Psoas muscle (tissue), 8 donors: ENCODE measurements at places on chromosomes 1 and 21. TPM values are rescaled to one million over a fixed set of nuclear protein-coding genes. Genes with fewer than 3 reads are reported as not detected.
A peak's percentile ranks its signal among the peaks of the same experiment; 100 is the strongest.

- no peak for DNase-seq
- no peaks in the 10 kb centered on the region for H3K36me3 ChIP-seq
- H3K27ac ChIP-seq, result no peak overlapping the region
Observed at GRCh38 chr21:33117101-33117888, 47.4 kb downstream of the OLIG1 start.

DNA sequence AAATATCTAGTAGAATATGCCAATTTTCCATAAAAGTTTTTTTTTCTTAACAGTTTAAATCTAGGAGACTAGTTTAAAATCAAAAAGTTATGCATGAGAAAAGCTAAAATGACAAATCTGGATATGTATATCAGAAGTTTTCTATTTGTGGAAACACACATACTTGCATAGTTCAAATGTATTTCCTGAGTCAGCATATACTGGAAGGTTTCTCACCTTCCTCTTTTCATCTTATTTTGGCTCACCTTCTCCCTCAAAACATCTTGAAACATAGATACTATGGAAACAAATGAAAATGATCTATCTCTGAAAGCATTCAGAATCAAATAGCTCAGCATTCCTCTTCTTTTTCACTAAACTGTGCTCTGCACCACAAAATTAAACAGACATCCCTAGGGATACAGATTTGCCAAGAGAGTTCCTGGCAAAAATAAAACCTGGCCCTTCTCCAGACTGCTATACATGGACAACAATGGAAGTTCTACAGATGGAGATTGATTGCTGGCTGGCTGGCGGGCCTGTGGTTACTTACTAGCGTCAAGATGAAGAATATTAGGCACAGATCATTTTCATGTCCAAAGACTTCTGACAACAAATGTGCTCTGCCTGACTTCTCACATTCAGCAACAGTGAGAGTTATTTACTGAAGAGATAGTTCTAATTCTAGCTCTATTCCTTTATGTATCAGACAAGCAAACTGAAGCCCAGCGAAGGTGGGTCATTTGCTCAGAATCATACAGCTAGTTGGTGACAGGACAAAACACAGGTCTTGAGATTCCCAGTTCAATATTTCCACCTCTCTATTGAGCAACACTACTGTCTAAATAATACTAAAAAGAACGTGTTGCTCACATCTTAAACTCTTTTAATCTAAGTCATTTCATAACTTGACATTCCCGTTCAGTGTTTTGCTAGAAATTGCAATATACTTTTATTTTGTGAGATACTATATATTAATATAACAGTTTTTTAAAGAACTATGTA lies 26.6 kb downstream of the DIPK1A start:
- H3K36me3 ChIP-seq, result no peaks in the 10 kb centered on the region
- H3K4me1 ChIP-seq, result peaks cover 30% of the 10 kb centered on the region
- H3K27me3 ChIP-seq, result no peaks in the 10 kb centered on the region

GRCh38 chr1:246681900-246682895 lies 42.0 kb upstream of the SCCPDH start:
- no peak overlapping the region for H3K4me3 ChIP-seq
- peak overlapping the region; percentile 30 for H3K27ac ChIP-seq
- DNase-seq, result no peak
- H3K27me3 ChIP-seq, result no peaks in the 10 kb centered on the region

DNA sequence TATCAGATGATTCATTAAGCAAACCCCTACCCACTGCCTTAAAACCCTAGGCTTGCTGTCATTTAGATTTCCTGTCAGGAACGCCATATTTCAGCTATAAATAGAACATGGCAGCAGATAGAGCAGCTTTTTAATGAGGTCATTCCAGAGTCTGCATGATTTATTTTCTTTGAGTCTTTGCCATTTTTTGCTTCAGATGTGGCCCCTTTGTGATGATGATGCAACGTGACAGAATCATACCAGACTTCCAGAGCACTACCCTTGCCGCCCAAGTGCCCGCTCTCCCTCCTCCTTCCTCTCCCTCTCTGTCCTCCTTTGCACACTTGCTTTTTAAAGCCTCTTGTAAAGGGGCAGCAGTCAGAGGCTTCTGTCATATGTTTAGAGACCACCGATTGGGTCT lies 55.5 kb upstream of the TRIM67 start:
- no peak for DNase-seq
- no peaks in the 10 kb centered on the region for H3K27me3 ChIP-seq
- no peak overlapping the region for H3K27ac ChIP-seq

DNA sequence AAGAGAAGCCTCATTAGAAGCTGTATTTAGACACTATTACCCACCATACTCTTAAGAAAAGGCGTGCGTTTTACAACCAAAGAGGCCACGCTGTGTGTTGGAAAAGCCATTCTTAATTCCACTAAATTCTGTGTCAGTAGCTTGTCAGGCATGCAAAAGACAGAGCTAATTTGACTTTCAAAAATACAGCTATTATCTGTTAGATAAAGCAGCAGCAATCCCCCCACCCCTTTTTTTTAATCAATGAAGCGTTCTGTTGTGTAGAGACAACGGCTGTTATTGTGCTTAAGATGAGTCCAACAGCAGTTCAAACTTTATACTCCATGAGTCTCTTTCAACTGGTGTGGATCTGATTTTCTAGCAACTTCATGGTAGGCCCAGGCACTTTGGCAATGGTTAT lies 43.5 kb downstream of the PLA2G4A start:
- H3K27ac ChIP-seq, result no peak overlapping the region
- H3K4me1 ChIP-seq, result no peaks in the 10 kb centered on the region
- H3K36me3 ChIP-seq, result no peaks in the 10 kb centered on the region
- no peaks in the 10 kb centered on the region for H3K27me3 ChIP-seq
- no peak overlapping the region for H3K4me3 ChIP-seq

GRCh38 chr1:10905841-10906655 lies 106.4 kb upstream of the TARDBP start:
- H3K27me3 ChIP-seq, result no peaks in the 10 kb centered on the region
- H3K36me3 ChIP-seq, result no peaks in the 10 kb centered on the region
- H3K27ac ChIP-seq, result no peak overlapping the region
- peak; percentile 41 for DNase-seq

DNA sequence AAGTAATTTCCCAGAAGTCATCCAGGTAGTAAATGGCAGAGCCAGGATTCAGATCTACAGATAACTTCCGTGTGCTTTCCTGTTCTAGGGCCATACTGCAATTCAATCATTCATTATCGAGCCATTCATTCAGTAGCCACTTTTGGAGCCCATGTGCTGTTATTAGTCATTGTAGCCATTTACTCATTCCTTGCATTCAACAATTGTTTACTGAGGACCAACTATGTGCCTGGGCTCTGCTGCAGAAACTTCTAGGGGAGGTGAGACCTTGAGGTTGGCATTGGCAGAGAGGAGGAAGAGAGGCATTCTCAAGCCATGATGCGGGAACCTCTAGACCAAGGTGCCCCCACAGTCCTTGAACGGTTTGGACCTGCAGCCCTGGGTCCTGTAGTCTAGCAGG lies 27.9 kb downstream of the EPHB2 start:
- H3K36me3 ChIP-seq, result no peaks in the 10 kb centered on the region
- H3K27ac ChIP-seq, result no peak overlapping the region
- no peak overlapping the region for H3K4me3 ChIP-seq
- no peaks in the 10 kb centered on the region for H3K4me1 ChIP-seq
- peaks cover 4% of the 10 kb centered on the region for H3K27me3 ChIP-seq

GRCh38 chr1:244064621-244065020 lies 13.5 kb downstream of the ZBTB18 start:
- no peak overlapping the region for H3K27ac ChIP-seq
- DNase-seq, result no peak
- no peaks in the 10 kb centered on the region for H3K36me3 ChIP-seq
- no peak overlapping the region for H3K4me3 ChIP-seq

DNA sequence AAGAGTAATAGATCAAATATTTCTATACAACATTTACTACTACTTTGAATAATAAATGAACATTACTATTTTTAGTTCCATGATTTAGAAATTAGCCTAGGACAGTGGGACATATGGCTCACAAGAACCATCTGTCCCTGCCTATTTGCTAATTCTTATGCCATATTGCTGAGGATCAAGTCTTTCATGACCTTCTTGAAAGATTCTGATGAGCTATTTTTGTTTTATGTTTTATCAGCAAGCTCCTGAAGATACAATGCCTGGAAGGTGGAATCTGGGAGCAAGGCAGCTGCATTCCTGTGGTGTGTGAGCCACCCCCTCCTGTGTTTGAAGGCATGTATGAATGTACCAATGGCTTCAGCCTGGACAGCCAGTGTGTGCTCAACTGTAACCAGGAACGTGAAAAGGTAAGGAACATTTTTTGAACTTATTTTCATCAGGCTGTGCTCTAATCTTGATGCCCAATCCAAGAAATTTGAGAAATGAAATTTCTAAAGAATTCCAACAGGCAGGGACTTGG lies 326.7 kb downstream of the PAPPA2 start:
- no peaks in the 10 kb centered on the region for H3K27me3 ChIP-seq
- no peaks in the 10 kb centered on the region for H3K36me3 ChIP-seq
- DNase-seq, result no peak

The GLIS1 gene
- 0.11 TPM for total RNA-seq

The BMP8B gene
- 0.17 TPM for total RNA-seq

The RNF220 gene
- 70.4 TPM for total RNA-seq

The KRTAP19-1 gene
- total RNA-seq, result not detected

The C1orf116 gene
- 0.24 TPM for total RNA-seq

The CNTN2 gene
- not detected for total RNA-seq

The CCDC190 gene
- total RNA-seq, result not detected

The PROK1 gene
- 0.15 TPM for total RNA-seq

The RPTN gene
- not detected for total RNA-seq
